ENCODE measurements at places on chromosomes 13 and 19.

DNA sequence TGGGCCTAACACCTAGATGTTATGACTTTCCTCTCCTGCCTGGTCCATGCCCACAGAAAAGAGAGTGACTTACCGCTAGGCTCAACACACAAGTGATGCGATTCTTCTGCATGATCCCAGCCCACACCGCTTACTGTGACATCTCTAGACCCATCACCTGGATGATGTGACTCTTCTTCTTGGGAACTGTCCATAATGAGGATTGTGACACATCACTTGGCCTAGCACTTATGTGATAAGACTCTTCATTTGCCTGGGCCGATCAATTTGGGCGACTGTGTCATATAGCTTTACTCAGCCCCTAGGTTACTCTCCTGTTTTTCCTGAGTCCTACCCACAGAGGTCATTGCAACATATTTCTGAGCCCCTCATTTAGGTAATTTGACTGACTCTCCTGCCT, 19.9 kb upstream of the ZNF681 start:
- DNase-seq: no peak

DNA sequence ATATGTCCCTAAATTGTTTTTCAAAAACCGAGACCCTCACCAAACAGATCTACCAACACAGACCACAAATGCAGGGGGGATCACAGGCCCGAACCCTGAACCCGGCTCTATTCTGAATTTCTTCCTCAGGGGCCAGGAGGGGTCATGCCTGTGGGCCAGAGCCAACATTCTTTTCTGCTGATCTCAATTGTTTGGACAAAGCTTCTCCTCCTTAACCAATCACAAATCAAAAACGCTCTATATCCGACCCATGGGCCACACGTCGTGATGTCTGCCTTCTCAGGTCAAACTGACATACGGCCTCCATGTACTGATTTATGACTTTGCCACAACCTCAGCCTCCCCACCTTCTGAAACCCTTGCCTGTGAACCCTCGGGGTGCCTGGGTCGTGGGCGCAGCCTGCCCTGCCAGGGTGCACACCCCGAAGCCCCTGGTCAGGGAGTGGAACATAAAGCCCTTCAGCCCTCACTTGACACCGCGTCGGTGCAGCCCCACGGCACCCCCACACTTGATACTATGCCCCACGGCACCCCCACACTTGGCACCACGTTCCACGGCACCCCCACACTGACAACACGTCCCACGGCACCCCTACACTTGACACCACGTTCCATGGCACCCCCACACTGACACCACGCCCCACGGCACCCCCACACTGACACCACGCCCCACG, 58.4 kb upstream of the C13orf46 start:
- DNase-seq: no peak

GRCh38 chr19:5983367-5983955, 5.5 kb upstream of the RANBP3 start:
- DNase-seq: no peak

DNA sequence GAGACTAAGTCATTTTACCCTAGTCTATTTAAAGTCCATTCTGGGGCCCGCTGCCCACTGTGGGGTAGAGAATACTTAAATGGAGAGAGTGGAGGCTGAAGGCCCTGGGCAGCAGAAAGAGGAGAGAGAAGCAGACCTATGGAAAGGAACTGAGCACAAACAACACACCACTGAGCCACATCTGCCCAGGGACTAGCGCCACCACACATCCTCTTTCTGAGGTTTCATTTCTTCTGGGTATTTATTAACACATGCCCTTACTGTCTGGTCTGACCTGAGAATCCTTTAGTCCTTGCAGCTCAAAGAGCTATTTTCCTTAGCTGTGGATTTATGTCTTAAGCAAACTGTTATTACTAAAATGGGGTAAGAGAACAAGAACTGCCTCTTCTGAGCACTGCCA, 154.0 kb downstream of the NALCN start:
- DNase-seq: no peak

DNA sequence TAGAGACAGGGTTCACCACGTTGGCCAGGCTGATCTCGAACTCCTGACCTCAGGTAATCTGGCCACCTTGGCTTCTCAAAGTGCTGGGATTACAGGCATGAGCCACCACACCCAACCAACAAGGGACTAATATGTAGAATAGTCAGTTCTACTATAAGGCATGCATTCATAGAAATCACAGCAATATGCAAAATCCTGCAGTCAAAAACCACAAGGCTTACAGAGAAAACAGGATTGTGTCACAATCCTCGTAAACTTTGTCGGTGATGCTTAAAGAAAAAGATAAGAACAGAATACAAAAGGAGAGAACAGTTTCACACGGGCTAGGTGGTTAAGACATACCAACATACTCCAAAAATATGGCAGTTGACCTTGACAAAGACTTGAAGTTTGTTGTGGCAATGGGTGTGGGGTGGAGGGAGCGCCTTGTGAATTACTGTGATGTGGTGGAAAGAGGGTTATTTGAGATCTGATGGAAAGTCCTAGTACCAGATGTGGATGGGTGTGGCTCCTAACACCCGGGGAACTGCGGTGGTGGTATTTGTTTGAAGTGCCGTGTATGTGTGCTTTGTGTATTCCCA, 12.4 kb downstream of the NOSIP start:
- DNase-seq: peak; percentile 84

DNA sequence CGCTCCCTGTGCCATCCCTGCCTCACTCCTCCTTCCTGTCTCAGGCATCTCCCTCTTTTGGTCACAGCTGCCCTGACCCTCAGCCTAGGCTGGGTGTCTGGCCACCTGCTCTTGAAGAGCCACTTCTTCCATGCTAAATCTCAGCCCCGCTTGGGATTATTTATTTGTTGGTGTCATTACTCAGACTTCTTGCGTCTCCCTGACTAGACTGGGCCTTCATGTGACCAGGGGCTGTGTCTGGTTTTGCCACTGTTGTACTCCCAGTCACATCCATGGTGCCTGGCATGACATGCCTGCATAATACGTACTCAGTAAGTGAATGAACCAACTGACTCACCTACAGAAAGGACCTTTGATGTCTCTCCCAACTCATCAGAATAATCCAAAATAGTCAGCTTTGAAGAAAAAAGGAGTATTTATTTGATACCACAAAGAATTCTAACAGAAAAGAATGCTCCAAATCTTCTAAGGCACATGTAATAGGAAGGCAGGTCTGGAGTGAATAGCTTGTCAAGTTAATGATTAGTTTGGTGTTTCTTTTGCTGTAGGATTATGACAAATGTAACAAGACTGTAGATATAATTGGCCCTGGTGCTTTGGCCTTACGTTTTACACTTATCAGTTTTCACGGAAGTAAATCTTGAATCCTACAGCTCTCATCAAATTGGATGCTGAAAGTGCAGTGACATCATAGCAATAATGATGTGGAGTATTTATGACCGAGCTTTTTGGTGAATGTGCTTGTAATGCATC, 84.0 kb downstream of the ALOX5AP start:
- no peak for DNase-seq

DNA sequence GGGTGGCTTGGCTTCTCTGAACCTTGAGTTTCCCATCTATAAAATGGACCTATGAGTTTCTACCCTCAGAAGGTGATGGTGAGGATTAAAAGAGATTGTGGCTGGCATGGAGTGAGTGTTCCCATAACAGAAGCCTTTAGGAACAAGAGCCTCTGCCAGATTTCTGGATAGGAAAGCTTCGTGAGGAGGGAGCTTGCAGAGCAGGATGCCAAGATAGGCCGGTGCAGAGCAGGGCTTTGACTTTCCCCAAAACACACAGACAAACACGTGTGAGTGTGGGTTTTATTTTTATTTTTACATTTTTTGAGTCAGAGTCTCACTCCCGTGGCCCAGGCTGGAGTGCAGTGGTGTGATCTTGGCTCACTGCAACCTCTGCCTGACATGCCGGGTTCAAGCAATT, 3.7 kb upstream of the CNN1 start:
- no peak for DNase-seq

DNA sequence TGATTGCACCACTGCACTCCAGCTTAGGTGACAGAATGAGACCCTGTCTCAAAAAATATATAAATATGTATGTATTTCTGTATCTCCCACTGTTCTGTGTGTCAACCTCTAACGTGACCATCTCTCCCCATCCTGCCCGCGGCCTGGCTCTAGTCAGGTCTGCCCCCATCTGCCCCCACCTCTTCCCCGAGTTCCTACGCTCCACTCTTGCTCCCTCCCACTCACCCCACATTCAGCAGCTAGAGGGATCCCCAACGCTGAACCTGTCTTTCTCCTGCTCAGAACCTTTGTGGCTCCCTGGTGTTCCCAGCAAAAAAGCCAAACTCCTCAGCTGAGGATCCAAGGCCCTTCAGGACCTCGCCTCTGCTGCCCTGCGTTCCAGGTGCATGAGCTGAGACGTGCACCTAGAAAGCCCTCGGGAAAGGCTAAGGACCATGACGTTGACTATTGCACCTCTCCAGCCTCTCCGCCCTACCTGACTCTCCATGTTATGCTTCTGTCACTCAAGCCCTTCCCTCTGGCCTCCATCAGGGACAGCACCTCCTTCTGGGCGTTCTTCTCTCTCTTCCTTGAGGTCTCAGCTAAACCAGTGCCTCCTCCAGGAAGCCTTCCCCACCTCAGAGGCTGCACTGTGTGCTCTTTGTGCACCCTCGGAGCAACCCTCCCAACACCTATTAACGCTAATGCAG, 18.1 kb downstream of the AKT2 start:
- no peak for DNase-seq

DNA sequence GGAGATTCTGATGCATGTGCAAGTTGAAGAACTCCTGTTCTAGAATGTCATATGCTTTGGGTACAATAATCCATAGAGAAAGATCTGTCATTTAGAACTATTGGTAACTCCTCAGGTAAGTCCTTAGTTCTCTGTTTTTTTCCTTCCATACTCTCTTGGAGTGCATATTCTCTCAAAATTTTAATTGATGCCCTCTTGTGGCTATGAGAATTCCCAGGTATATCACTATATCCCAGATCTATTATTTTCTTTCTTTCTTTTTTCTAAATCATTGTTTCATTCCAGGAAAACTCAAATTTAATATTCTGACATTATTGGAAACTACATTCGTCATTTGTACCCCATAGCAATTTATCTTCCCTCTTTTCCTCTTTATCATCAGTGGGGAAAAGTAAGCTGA, 485.4 kb downstream of the KLF5 start:
- no peak for DNase-seq

DNA sequence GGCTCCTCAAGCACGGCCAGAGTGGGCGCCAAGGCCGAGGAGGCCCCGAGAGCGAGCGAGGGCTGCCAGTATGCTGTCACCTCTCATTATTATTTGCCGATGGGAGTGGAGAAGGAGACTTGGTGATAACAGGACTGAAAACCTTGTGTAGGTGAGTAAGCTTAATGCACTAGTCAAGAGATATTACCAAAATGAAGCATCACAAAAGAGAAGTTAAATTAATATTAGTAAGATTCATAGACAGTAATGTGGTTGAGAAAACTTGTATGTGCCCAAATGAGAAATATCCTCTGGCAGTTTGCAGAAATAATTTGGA, 204.5 kb upstream of the SLITRK1 start:
- no peak for DNase-seq

DNA sequence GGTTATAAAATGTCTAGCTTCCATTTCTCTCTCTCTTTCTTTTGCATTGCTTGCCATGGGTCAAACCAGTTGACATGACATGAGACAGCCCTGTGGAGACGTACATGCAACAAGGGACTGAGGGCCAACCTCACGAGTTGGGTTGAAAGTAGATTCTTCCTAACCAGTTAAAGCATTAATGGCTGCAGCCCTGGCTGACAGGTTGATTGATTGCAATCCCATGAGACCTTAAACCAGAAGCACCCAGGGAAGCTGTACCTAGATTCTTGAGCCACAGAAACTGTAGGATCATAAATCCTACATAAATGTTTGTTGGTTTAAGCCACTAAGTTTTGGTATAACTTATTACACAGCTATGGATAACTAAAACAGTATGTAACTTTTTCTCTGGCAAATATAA, 373.8 kb downstream of the DACH1 start:
- no peak for DNase-seq

DNA sequence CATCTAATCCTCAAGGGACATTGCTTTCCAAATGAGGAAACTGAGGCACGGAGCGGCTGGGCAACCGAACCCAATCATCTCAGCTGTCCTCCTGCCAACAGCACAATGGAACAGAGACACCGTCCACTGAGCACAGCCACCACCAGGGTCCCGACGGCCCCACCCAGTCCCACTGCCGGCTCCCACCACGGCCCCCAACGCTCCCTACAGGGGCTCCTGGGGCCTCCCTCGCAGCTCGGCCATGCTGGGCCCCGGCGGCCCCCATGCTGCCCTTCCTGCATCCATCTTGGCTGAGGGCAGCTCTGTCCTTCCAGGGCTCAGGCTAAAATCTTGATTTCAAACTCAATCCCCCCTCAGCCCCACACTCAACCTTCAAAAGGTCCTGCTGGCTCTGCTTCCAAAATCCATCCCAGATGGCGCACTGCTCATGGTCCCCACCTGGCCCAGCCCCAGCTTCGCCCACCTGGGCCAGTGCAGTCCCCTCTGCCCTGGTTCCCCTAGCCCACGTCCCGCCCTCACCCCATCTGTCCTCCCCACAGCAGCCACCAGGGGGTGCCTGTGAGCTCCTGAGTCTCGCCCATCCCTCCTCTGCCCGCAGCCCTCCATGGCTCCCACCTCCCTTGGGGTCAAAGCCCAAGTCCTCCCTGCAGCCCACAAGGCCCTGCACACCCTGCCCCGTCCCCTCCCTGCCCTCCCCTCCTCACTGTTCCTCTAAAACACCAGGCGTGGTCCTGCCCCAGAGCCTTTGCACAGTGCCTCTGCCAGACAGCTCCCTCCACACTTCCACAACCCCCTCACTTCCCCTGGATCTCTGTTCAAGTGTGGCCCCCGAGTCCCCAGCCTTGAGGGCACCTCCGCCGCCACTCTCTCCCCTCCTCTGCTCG, 7.9 kb downstream of the PIP5K1C start:
- DNase-seq: no peak

- DNase-seq: no peak
These were observed 129.0 kb upstream of the SPRY2 start for GRCh38 chr13:80469853-80470381.

DNA sequence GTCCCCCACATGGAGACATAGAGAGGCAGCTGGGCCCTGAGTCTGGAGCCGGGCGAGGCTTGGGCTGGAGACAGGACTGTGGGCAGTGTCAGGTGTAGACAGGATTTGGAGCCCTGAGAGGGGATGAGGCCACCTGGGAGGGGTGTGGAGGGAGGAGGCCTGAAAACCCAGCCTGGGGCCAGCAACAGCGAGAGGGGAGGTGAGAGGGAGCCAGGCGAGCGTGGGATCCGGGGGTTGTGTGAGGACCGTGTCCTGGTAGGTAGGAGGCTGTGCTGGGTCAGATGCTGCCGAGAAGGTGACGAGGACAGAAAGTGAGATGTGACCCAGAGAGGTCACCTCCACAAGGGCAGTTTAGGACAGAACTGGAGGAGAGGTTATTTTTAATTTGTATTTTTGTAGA, 7.4 kb downstream of the MPND start:
- no peak for DNase-seq

GRCh38 chr13:83884141-83884540, 1.9 kb upstream of the SLITRK1 start:
- DNase-seq: no peak

DNA sequence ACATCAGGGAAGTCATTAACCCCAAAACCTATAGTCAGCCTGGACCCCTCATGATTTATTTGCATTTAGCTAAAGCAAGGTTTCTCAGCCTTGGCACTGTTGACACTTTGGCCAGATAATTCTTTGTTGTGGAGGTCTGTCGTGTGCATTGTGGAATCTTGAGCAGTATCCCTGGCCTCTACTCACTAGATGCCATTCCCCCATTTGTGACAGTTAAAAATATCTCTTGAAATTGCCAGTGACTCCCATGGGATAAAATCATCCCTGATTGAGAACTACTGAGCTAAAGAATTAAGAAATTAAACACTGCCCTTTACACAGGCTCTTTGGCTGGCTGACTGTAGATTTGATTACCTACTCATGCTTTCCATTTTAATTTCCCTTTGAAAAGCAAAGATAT, 102.7 kb downstream of the LMO7 start:
- no peak for DNase-seq
